CD4-positive, alpha-beta T cell (primary cell): ENCODE measurements at places on chromosomes 1 and 21. TPM values are rescaled to one million over a fixed set of nuclear protein-coding genes. Genes with fewer than 3 reads are reported as not detected.

Gene HMCN1
- total RNA-seq = 0.14 TPM

Gene CTSK
- total RNA-seq = 11.2 TPM

Gene HPDL
- total RNA-seq = not detected

DNA sequence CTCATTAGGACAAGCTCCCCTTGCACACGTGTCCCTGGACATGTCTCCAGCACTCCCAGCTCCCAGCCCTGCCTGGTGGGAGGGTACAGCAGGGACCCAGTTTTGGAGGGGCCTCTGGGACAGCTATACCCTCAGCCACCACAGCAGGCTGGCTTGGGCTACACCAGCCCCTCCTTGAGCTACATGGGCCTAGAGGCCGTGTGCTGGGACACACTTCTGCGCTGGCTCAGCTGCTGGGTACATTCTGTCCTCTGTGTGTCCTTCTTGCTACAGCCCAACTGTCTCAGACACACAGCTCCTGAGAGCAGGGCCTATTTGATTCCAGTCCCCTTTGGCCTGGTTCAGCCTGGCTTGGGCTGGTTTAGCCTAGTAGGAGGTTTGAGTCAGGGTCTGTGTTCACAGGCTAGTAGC, 26.7 kb downstream of the DMAP1 start:
- peaks cover 7% of the 10 kb centered on the region for H3K4me1 ChIP-seq
- H3K4me3 ChIP-seq = no peak overlapping the region
- no peaks in the 10 kb centered on the region for H3K27me3 ChIP-seq
- no peak overlapping the region for H3K27ac ChIP-seq
- DNase-seq = no peak
- peaks cover 9% of the 10 kb centered on the region for H3K36me3 ChIP-seq

- DNase-seq = no peak
- H3K27ac ChIP-seq = no peak overlapping the region
- H3K4me1 ChIP-seq = no peaks in the 10 kb centered on the region
- H3K4me3 ChIP-seq = no peak overlapping the region
- no peaks in the 10 kb centered on the region for H3K27me3 ChIP-seq
Observed at GRCh38 chr1:223056802-223057201, 86.2 kb downstream of the TLR5 start.

- peaks cover 3% of the 10 kb centered on the region for H3K27me3 ChIP-seq
- DNase-seq = no peak
Observed at GRCh38 chr1:175566247-175566646, 177.1 kb downstream of the TNR start.

DNA sequence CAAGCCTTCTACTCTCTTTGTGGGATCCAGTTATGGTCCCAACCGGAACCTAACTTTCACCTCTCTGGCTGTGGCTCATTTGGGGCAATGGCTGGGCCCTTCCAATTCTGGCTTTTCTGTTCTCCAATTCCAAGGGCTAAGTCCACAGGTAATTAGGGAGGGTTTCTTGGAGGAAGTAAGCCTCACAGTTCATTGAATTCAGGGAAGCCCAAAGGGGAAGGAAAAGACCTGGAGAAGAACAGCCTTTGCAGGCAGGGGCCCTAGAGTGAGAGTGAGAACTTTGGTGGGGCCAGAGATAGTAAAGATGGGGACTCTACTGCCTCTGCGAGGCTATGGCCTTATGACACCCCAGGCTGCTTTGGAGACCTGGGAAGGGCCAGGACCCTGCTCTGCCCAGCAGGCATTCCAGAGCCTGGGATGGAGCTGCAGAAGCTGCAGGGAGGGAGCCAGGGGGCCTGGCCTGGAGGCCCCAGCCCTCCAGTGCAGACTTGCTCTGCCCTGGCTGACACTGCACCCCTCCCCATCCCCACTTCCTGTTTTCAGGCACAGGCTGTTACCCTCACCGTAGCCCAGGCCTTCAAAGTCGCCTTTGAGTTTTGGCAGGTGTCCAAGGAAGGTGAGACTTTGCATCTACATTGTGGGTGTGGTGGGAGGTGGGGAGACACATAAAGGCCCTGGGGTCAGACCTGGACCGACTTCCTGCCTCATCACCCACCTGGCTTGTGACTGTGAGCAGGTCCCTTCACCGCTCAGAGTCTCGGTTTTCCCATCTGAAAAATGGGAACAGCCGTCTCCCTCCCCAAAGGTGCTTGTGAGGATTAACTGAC, 18.9 kb downstream of the LDLRAP1 start:
- peak overlapping the region; percentile 86 for H3K27ac ChIP-seq
- H3K4me3 ChIP-seq = peak overlapping the region; percentile 85
- H3K27me3 ChIP-seq = no peaks in the 10 kb centered on the region
- H3K36me3 ChIP-seq = peaks cover 73% of the 10 kb centered on the region
